ENCODE measurements at places on chromosomes 7 and 10. TPM values are rescaled to one million over a fixed set of nuclear protein-coding genes. Genes with fewer than 3 reads are reported as not detected.

Gene KLF14
- under 0.01 TPM for total RNA-seq

Gene RNF32
- 1.2 TPM for total RNA-seq

Gene FAM20C
- 35.9 TPM for total RNA-seq

Gene HABP2
- total RNA-seq = not detected

Gene GLCCI1
- total RNA-seq = 9.7 TPM

Gene PNLIPRP3
- total RNA-seq = 0.12 TPM

Gene SUV39H2
- 15.6 TPM for total RNA-seq

Gene GPR158
- under 0.01 TPM for total RNA-seq

Gene CYP2C18
- not detected for total RNA-seq

Measured in uterine smooth muscle cell (primary cell).